ENCODE measurements at places on chromosomes 16 and 17.

GRCh38 chr17:41812381-41813151 is at the start of gene FKBP10:
TSS of gene FKBP10 (plus strand) at chr17:41813004. CDS start at chr17:41813035, 31 bp downstream.
- DNase-seq = peak; percentile 20

DNA sequence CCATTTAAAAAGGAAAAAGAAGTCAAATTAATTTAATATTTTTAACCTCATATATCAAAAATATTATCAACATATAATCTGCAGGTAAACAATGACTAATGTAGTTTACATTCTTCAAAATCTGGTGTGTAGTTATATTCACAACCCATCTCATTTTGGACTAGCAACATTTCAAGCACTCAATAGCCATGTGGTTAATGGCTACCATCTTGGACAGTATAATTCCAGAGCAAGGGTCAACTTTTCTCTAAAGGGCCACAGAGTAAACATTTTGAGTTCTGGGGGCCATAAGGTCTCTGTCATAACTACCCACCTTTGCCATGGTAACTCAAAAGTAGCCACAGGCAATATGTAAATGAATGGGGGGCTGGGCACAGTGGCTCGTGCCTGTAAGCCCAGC is 153.9 kb downstream of the PARN start:
- no peak for DNase-seq

- DNase-seq = no peak
These were observed 51.7 kb downstream of the GAN start for GRCh38 chr16:81366316-81366932.

DNA sequence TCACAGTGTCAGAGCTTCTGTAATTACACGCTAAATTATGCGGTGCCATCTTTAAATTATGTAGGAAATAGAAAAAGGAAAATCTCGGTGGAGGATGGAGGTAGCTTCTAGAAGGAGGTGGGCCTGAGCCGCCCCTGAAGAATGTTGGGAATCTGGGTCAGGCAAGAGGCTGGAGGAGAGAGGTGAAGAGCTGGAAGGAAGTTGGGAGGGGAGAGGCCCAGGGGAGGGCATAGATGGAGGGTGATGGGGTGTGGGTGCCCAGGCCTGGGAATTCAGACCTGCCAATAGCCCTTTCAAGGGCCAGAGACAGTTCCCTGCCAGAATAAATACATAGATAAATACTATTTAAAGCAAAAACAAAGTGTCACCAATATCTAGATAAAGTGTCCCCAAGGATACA is 415.0 kb upstream of the HSBP1 start:
- DNase-seq = no peak

DNA sequence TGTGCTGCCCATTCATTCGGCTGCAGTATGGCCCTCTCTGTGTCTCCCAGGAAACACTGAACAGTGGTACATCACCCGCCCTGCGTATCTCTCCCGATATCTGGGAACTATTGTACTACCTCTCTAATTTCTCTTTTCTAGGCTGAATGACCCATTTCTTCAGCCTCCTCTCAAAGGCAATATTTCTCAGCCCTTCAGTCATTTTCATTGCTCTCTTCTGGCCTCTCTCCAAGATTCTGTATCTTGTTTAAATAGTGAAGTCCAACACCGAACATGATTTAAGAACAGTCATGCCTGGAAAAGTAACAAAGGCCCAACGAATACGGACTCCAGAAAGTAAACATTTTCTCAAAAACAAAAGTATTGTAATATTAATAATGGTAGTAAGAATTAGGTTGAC is 220.1 kb downstream of the ZFHX3 start:
- no peak for DNase-seq

- no peak for DNase-seq
These were observed 378.9 kb downstream of the WWOX start for GRCh38 chr16:78478267-78478861.

All from stimulated activated naive B cell treated with anti-CD40 and anti-IgM and Interleukin-4, amounts not matched to agents 10 μg/mL and 1 μg/mL and 100 μg/mL, for 72 hours (primary cell).